ENCODE measurements at places on chromosomes 4 and X. TPM values are rescaled to one million over a fixed set of nuclear protein-coding genes. Genes with fewer than 3 reads are reported as not detected.

RAB40A gene
- 0.16 TPM for total RNA-seq

GPRASP1 gene
- total RNA-seq: 43.5 TPM

SRPK3 gene
- not detected for total RNA-seq

RBM47 gene
- 0.92 TPM for total RNA-seq

VEGFD gene
- not detected for total RNA-seq

EDA2R gene
- 0.25 TPM for total RNA-seq

C4orf36 gene
- not detected for total RNA-seq

IL3RA gene
- total RNA-seq: 0.28 TPM

ENAM gene
- not detected for total RNA-seq

PIR gene
- not detected for total RNA-seq

UCHL1 gene
- 1.6 TPM for total RNA-seq

FAM9B gene
- not detected for total RNA-seq

ATP2B3 gene
- total RNA-seq: not detected

TMEM175 gene
- total RNA-seq: 60.9 TPM

CCSER1 gene
- 0.35 TPM for total RNA-seq

GPR50 gene
- total RNA-seq: not detected

FAM13A gene
- total RNA-seq: 11.3 TPM

XAGE2 gene
- total RNA-seq: not detected
